ENCODE measurements at places on chromosomes 12 and 14. TPM values are rescaled to one million over a fixed set of nuclear protein-coding genes. Genes with fewer than 3 reads are reported as not detected.

KRT4 gene
- total RNA-seq: 0.22 TPM

NFE2 gene
- not detected for total RNA-seq

ITGA7 gene
- total RNA-seq: 7.2 TPM

PMEL gene
- total RNA-seq: 0.13 TPM

STON2 gene
- total RNA-seq: not detected

HOXC10 gene
- total RNA-seq: not detected

DNA sequence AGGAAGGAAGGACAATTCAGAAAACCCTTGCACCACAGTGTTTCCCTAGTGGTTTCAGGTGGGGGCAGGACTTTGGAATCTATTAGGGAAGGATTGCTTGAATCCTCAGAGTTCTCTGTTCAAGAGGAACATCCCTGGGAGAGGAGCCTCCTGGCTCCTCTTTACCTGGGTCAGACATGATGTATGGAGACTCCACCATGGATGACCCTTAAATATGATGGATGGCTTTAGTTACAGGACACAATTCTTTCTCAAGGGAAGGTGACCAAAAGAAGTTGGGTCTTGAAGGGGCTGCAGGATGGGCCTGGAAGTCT, 396.6 kb downstream of the NRXN3 start:
- no peak for DNase-seq

GRCh38 chr14:104598910-104599273, 5.7 kb downstream of the TMEM179 start:
- DNase-seq: no peak

DNA sequence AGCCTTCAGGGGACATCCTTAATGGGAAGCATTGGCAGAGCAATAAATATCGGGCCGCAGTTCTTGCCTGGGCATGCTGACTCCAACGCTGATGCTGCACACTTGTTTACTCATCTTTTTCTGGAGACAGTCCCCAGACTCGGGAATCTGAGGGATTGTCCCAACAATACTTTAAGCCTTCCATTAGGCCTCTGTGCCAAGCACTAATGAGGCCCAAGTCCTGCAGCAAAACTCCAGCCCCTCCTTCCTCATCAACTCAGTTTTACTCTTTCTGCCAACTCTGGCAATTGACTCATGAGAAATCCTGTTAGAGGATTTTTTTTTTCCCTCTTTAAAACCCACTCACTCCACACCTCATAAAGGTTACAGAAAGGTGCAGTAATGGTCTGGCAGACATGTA, 233.4 kb upstream of the PELI2 start:
- peak; percentile 18 for DNase-seq

DNA sequence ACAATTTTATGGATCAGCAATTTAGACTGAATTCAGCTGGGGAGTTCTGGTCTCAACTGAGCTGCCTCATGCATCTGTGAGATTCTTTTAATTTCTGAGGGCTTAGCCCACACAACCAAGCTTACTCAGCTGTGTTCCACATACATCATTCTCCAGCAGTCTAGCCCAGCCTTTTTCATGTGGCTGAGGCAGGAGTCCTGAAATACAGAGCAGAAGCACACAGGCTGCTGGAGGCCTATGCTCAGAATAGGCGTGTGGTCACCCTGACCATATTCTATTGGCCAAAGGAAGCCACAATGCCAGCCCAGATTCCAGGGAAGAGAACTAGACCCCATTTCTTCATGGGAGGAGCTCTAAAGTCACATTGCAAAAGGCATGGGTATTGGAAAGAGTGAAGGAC, 72.3 kb upstream of the DHRS4 start:
- peak; percentile 4 for DNase-seq

GRCh38 chr12:100895192-100895591, 100.6 kb downstream of the ANO4 start:
- no peak for DNase-seq

DNA sequence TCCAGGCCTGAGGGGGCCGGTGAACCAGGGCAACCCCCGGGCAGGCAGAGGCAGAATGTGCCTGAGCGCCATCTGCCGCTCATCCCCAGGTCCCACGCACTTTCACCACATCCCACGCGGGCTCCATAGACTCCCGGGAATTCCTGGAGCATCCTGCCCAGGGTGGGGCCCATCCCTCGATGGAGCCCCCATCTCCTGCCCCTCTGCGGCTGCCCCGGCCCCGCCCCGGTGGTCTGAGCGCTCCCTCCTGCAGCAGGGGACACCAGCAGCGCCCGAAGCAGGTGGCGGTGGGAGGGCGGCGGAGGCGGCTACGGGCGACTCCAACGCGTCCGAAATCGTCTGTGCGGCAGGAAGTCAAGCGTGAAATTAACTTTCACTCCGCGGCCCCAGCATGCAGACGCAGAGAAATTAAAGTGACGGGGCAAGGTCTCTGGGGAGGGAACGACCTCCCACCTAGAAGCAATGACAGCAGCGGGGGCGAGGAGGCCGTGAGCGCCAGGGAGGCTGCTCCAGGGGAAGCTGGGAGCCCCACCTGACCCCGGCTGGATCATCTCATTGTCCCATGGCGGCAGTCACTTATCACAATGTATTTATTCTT, 122.2 kb downstream of the NCOR2 start:
- no peak for DNase-seq

DNA sequence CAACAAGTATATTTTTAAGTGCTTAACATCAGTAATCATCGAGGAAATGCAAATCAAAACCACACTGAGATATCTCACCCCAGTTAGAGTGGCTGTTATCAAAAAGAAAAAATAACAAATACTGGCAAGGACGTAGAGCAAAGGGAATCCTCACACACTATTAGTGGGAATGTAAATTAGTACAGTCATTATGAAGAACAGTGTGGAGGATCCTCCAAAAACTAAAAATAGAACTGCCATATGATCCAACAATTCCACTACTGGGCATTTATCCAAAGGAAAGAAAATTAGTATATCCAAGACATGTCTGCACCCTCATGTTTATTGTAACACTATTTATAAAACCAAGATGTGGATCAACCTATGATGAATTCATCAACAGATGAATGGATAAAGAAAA, 149.0 kb upstream of the PWP1 start:
- DNase-seq: no peak

DNA sequence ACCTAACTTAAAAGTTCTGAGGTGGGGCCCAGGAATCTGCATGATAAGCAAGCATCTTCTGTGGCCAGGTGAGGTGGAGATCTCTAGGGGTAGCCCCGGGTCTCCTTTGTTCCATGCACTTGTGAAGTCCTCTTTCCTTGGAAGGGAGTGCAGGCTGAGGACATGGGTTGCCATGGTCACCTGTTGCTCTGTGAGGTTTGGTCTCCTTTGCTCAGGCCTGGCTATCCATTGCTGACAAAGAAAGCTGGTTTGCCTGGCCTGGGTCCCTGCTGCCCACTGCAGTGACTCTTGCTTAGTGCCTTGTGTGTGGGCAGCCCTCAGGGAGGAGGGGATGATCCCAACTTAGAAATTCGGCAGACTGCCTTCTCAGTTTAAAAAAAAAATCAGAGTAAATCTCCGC, 11.1 kb downstream of the NRXN3 start:
- no peak for DNase-seq

- no peak for DNase-seq
Measured at GRCh38 chr12:39581592-39581991, 38.0 kb downstream of the ABCD2 start.

DNA sequence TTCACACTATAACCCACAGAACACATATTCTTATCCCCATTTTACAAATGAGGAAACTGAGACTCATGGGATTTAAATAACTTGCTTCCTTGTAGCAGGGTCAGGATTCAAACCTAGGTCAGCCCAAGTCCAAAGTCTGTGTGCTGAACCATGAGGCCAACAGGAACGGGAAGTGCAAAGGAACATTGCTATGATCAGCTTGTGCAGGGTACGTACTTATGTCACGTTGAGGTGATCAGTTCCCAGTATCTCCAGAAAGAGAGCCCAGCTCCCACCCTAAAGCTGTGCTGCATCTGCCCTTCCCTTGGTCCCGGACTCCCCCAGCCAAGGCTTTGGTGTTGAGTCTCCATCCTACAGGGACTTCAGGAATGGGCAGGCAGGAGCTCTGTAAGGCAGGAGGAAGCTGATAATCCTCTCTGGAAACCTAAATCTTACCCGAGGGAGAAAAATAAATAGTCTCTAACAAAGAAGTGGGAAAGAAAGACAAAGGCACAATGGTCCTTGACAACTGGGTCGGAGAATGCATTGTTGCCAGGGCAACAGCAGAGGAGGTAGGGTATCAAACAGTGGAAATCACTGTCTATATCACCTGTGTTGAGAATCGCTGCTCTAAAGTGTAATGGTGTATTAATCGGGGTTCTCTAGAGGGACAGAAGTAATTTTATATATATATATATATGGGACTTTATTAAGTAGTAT, 82.5 kb upstream of the FICD start:
- no peak for DNase-seq

DNA sequence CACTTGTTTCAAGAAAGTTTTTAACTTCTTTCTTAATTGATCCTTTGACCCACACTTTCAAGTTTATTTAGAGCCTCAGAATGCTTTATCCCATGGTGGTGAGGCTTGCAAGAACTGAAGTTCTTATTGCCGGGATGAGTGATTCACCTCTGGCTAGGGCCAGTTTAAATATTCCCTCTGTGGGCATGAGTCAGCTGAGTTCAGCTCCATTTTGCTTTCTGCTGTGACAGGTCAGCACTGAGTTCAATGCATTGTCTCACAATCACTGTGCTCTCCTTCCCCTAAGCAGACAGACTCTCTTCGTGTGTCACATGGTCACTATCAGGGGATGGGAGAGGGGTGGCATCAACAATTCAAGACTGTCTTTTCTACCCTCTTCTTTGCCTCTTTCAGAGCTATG, 514.6 kb upstream of the FBXO33 start:
- no peak for DNase-seq

DNA sequence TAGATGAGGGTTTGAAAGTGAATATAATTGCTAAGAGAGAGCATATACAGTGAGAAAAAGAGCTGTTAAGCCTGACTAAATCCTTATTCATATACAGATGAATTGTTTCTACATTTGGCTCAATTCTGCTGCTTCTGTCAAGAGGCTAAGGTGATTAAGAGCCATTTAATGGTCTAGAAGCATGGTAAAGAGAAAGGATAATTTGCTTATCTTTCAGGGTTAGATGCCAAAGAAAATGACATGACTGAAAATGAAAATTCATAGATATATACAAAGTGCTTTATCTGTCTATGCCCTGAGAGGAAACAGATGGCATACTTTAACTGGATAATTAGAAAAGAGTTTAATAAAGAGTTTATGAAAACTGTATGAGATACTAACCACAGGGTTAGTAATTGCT, 834.9 kb downstream of the SLC6A15 start:
- peak; percentile 17 for DNase-seq

All from GM23248 (cell line).